ENCODE measurements at places on chromosomes 1 and 21.

GRCh38 chr1:117295001-117295400 is 72.2 kb upstream of the MAN1A2 start:
- DNase-seq, result no peak

GRCh38 chr1:3533067-3534048 is 78.0 kb downstream of the MEGF6 start:
- no peak for DNase-seq

GRCh38 chr21:34974162-34974981 is 74.7 kb downstream of the RUNX1 start:
- no peak for DNase-seq

GRCh38 chr1:89724369-89725010 is 91.6 kb downstream of the LRRC8C start:
- no peak for DNase-seq

GRCh38 chr1:111151838-111152237 is 11.8 kb downstream of the CEPT1 start:
- DNase-seq, result no peak

- DNase-seq, result no peak
Measured at GRCh38 chr1:95012389-95012788, 60.4 kb downstream of the ALG14 start.

GRCh38 chr1:9438431-9439073 is 100.7 kb upstream of the SLC25A33 start:
- no peak for DNase-seq

DNA sequence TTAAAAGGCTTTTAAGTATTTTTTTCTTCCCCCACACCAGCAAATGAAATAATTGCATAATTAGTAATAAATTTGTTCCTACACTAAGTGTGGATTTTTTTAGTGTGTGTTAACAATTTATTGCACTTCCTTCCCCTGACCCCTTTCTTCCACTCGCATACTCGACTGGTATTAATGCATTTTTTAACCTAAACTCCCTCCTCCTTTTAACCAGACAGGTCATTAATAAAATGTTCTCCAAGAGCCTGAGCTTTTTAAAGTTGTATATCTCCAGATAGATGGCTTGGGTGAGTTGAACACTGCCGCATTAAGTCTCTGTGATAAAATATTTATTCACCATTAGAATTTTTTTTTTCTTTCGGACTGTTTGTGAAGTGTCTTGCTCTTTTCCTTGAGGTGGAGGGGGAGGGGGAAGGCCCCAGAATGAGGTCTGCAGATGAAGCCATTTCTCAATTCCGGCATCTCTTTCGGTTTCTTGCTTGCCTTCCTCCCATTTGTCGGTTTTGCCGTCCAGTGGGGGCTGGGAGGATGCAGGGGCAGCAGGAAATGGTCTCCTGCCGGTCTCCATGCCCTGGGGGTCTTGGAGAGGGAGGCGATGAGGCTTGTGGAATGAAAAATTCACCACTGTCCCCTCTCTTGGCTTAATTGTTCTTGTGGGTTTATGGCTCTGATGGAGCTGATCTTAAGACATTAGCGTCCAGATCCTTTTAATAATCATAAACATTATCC is 64.1 kb upstream of the ACTL8 start:
- DNase-seq, result no peak

- no peak for DNase-seq
Measured at GRCh38 chr1:179296356-179297104, 2.9 kb downstream of the SOAT1 start.

GRCh38 chr1:64030411-64030810 is 173.0 kb upstream of the UBE2U start:
- DNase-seq, result no peak

GRCh38 chr1:187001198-187001889 is 172.6 kb downstream of the PLA2G4A start:
- no peak for DNase-seq

- no peak for DNase-seq
Measured at GRCh38 chr1:47435506-47436303, 2.1 kb upstream of the FOXD2 start.

DNA sequence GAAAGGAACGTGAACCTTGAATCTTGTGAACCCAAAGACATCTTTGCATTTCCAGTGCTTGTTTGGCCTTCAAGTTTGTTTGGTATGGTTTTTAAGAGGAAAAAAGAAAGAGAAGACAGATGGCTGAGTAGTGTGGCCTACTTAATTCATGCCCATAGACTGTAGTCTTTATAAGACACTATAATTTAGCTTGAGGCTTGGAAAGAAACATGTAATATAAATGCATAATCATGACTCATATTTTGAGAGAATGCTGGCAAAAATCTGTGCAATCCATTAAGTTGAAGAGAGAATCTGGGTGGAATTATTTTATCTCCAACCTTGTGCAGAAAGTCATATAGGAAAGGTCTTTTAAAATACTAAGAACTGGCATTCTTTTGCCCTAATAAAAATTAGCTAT is 179.3 kb downstream of the SIPA1L2 start:
- DNase-seq, result no peak
